Activated CD4-positive, CD25-positive, alpha-beta regulatory T cell treated with anti-CD3 and anti-CD28 coated beads, Interleukin-2, amount 50 U/mL, for 72 hours (primary cell): ENCODE measurements at places on chromosomes 5 and 9.

GRCh38 chr5:2639425-2639824, 112.1 kb downstream of the IRX2 start:
- no peak for DNase-seq

DNA sequence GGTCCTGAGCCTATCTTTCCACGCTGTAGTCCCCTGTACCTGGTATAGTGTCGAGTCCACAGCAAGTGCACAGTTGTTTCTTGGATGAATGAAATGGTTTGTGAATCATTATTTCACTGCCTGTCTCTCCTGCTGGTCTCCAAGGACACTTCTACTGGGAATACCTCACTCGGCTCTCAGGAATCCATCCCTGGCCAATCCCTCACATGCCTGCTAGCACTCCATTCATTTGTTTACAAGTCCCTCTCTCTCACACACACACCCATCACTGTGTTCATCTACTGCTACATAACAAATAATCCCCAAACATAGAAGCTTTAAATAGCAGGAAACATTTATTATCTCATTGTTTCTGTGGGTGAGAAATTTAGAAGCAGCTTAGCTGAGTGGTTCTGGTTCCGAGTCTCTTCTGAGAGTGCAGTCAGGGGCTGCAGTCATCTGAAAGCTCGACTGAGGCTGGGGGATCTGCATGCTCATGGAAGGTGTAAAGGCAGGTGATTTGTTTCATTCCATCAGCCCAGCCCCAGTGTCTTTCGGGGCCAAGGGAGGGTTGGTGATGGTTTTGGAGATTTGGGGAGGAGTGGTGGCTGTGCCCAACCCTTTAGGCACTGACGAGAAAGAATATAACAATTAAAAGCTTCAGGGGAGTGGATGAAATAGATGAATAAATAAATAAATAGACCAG, 132.7 kb upstream of the IER5L start:
- no peak for DNase-seq

DNA sequence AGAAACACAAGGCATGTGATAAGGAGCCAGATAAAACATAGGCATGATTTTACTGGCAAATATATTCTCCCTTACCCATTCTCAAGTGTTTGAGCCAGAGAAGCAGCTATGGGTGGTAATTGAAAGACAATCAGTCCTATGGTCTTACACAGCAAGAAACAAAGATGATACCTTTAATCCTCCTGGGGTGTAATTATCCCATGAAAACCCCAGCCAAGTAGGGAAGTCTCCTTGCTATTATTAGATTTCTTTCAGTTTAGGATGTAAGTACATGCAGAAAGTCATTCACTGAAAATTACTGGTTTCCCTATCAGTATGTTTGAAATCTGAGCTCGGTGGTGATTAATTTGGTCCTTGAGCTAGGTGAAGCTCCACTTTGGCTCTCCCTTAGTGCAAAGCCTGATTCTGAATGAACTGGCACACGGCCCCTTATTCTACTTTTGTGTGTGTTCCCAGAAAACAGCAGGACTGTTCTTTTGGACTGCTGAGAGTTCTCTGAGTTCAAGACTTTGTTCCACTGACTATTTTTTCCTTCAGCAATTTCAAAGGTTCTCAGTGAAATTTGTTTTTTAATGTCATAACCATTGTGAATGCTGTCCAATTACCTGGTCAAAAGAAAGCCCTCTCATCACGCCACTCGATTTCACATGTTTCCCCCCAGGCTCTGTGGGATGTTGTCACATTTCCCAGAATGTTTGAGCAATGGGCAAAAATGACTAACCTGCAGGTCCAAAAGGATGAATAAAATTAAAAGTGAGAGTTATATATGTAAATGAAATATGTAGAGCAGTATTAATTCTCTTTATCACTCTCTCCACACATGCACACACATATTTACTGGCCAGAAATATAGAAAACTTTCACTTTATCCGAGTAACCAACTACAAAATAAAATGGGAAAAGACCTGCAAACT, 343.0 kb downstream of the RAB3C start:
- no peak for DNase-seq

DNA sequence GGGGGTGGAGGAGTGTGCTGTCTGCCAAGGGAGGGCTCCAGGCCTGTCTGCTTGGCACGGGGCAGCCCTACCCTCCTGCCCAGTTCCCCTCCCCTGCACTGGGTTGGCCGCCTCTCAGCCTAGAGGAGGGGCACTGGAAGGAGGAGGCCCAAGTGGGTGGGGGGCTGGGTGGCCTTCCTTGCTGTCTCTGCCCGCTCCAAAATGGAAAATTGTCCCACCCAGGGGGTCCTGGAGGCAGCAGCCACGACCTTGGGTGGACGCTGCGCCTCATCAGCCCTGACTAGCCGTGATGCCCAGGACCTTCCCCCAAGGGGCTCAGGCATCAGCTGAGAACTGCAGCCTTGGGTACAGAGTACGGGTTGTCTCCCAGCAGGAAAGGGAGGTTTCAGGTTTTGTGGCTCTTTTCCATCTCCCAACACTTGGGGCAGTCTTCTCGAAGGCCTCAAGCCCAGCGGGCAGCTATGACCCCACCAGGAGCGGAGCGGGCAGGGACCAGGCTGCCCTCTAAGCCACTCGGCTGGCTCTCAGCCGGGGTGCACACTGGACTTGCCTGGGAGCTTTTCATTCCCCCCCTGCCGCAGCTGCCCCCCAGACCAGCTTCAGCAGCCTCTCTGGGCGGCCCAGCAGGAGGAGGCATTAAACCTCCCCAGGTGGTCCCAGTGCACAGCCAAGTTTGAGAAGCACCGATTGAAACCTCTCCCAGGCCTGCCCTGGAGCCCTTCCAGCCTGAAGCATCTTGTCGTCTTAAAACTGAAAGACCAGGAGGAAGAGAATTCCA, 20.6 kb downstream of the NTNG2 start:
- DNase-seq, result no peak

GRCh38 chr5:157267025-157267424, 1.1 kb downstream of the CYFIP2 start:
- no peak for DNase-seq

GRCh38 chr9:4638968-4639367, 23.1 kb upstream of the PLPP6 start:
- no peak for DNase-seq

DNA sequence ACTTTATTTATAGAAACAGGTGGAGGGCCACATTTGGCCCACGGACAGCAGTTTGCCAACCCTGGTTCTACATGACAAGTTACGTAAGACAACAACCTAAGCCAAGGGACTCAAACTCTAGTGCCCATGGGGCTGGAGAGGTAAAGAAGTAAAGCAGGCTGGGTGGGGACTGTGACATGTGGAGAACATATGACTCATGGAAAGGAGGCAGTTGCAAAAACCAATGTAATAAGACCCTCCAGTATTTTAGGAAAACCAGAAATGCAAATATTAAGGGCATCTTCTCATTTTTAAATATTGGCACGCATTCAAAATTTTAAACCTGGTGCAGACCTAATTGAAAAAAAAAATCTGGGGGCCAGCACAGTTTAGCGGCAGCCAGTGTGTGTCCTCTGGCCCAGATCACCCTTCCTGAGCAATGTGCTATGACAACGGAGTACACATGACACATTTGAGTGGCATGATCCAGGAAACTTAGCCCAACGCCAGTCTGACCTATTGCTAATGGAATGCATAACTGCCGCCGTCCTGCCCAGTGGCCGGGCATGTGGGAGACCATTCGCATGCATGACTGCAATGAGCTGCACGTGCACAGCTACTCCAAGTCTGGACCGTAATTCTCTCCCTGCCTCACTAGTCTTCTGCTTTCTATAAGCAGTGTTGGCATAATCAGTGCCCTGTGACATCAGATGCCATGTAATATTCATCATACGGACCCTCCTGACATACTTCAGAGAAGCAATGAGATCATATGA, 97.2 kb downstream of the SH3TC2 start:
- DNase-seq, result no peak

- no peak for DNase-seq
These were observed 74.3 kb downstream of the DCP2 start for GRCh38 chr5:113050721-113051382.

DNA sequence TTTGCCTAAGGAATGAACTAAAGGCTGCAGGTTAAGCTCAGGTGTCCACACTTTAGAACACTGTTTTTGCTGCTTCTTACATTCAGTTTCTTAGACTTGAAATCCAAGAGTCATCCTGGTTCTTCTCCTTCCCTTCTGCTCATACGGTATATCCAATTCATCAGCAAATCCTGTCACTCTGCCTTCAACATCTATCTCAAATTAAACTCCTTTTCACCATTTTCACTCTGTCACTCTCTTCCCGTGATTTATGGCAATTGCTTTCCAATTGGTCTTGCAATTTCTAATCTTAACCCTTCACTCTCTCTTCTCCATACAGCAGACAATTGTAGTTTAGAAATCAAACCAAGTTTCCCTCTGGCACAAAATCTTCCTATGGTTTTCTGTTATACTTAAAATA, 182.9 kb downstream of the MRPS30 start:
- no peak for DNase-seq

- no peak for DNase-seq
These were observed 52.1 kb downstream of the AQP7 start for GRCh38 chr9:33350310-33350709.

DNA sequence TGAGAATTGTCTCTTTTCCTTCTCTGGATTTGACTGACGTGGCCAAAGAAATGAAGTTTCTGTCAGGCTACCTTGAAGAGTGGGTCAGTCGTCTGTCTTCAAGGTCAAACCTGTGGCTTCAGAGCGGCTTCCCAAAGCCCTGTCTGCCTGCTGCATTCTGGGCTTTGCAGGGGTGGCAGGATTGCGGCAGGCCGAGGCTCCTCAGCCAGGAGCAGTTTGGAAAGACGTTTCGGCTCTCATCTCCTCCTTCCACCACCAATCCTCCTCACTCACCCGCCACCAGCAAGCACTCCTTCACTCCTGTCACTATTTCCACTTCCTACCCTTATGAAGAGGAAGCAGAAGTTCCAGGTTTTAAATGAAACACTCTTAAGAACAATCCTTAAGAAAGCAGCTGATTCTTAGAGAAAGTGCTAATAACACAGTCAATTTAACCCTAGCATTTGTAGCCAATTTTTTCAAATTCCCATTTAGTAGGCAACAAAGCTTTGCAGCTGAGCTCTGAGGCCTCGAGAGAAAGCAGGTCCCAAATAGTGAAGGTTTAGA, 351.7 kb downstream of the ZNF608 start:
- no peak for DNase-seq

- no peak for DNase-seq
These were observed 127.5 kb upstream of the DAPK1 start for GRCh38 chr9:87370049-87370685.

DNA sequence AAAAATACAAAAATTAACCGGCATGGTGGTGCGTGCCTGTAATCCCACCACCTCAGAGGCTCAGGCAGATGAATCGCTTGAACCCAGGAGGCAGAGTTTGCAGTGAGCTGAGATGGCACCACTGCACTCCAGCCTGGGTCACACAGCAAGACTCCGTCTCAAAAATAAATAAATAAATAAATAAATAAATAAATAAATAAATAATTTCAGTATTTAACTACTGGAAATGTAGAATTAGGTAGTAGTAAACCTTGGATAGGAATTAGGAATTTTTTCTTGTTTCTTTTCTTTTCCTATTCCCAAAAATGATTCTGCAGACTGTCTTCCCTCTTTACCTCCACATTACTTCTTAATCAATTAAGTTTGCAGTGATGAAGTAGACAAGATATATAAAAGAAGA, 103.2 kb downstream of the PLK2 start:
- no peak for DNase-seq

GRCh38 chr9:114784721-114785279, 21.0 kb downstream of the TNFSF15 start:
- no peak for DNase-seq

- DNase-seq, result no peak
These were observed 202.2 kb downstream of the GADD45G start for GRCh38 chr9:89807101-89807395.

DNA sequence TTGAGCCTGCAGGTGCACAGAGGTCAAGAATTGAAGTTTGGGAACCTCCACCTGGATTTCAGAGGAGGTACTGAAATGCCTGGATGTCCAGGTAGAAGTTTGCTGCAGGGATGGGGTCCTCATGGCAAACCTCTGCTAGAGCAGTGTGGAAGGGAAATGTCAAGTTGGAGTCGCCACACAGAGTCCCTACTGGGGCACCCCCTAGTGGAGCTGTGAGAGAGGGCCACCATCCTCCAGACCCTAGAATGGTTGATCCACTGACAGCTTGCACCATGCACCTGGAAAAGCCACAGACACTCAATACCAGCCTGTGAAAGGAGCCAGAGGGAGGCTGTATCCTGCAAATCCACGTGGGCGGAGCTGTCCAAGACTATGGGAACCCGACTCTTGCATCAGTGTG, 78.0 kb downstream of the GABRA1 start:
- no peak for DNase-seq

GRCh38 chr5:59254055-59254687, 639.4 kb downstream of the PDE4D start:
- DNase-seq, result no peak
